ENCODE measurements at places on chromosomes 2 and 18.

DNA sequence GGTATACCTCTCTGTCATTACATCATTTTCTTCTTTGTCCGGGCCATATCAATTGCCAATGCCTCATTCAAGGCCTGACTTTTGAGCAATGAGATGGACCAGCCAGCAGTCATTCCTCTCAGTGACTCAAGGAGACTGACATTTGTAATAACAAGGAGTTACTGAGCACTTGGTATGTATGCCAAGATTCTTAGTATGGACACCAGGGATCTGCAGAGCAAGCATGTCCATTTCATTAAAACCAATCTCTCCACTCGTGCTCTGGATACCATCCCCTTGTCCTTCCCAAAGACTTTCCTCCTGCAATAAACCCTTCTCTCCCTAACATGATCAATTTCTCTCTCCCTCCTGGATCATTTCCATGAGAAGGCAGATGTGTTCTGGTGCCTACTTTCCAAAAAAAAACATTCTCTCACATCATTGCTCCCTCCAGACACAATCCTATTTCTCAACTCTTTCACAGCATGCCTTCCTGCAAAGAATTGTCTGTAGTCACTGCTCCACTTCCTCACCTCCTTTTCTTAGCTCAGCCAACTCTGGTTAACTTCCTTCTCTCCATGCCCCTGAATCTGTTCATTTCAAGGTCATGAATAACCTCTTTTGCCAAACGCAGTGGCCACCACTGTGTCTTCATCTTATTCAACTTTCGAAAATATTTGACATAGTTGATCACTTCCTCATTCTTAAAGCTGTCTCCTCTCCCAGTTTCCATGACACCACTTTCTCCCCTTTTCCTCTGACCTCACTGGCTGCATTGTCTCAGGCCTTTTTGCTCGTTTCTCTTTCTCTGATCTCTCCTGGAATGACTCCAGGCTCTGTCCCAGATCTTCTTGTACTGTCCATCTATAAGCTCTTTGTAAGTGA, 102.8 kb upstream of the CYP1B1 start:
- DNase-seq, result no peak

DNA sequence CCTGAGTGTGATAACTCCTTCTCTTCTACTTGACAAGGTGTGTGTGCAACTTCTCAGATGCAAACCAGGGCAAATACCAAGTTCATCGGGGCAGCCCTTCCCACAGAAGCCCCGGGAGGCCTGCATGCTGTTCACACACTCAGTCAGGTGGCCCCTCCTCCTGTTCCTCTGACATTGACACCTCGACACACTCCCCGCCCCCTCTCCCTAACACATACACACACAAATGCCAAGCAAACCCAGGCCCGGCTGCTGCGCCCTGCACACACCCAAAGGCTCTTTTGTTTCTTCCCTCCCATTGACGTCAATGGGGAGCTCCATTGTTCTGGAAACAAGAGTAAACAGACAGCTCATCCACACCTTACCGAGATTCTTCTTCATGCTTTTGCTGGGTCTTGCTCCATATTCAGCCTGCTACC, 1.7 kb upstream of the PER2 start:
- peak; percentile 44 for DNase-seq

GRCh38 chr18:78713726-78714125, 265.9 kb upstream of the SALL3 start:
- DNase-seq, result no peak

GRCh38 chr18:56299740-56300139, 338.7 kb downstream of the TXNL1 start:
- no peak for DNase-seq

DNA sequence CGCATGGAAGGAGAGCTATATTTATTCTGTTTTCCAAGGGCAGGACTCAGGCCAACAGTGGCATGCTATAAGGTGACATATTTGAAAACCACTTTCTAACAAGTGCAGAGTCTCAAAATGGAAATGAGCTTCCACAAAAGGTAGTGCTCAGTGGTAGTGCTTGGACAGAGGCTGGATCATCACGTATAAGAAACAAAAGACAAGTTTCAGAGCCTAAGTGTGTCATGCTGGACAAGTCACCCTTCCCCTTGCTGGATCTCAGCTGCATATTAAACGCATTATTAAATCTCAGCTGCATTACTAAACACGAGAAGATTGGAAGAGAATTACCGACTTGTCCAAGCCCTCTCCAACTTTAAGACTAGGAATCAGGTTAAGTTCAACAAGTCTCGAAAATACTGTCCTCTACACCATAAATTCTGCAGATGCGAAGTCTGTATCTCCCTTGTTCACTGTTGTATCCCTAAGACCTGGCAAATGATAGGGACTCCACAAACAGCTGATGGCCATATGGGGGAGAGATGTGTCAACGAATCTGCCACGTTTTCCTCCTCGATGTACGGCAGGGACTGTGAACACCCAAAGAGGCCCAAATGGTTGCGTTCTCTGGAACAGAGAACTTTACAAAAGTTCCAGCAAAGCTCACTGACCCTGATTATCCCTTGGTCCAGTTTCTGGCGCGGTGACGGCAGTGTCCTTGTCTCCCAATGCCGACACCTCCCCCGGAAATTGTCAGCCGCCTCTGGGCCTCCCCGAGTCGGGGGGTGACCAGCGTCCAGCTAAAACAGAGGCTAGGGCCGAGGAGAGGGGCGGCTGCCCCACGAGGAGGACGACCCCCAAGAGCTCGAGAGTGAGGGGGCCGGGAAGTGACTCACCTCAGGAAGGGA, 611 bp downstream of the NOL10 start:
- DNase-seq, result no peak

GRCh38 chr18:40056079-40056692, 1898.8 kb upstream of the PIK3C3 start:
- no peak for DNase-seq

All from retina (tissue), 1 donor.